ENCODE measurements at places on chromosomes 5 and 9.

DNA sequence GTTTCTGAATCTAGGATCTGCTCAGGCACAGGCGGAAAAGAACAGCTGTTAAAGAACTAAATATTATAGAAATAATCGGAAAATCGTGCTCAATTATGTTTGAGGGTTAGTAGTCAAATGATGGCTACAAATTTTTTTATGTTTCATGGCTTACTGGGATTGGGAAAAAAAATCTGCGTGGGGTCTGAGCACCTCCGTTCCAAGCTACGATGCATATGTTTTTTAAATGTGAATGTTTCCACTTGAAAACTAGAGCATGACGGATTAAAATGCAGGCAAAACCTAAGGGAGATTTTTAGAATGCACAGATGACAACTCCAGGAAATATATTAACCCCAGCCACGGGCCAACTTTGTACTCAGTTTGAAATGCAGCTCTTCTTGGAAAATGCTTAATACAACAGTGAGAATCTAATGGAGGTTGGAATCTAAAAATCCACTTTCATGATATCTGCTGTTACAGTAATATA is 5.3 kb downstream of the OTP start:
- no peak for DNase-seq

- no peak for DNase-seq
Observed at GRCh38 chr9:87464110-87464991, 33.3 kb upstream of the DAPK1 start.

GRCh38 chr9:134268747-134269146 is 57.5 kb upstream of the RXRA start:
- no peak for DNase-seq

DNA sequence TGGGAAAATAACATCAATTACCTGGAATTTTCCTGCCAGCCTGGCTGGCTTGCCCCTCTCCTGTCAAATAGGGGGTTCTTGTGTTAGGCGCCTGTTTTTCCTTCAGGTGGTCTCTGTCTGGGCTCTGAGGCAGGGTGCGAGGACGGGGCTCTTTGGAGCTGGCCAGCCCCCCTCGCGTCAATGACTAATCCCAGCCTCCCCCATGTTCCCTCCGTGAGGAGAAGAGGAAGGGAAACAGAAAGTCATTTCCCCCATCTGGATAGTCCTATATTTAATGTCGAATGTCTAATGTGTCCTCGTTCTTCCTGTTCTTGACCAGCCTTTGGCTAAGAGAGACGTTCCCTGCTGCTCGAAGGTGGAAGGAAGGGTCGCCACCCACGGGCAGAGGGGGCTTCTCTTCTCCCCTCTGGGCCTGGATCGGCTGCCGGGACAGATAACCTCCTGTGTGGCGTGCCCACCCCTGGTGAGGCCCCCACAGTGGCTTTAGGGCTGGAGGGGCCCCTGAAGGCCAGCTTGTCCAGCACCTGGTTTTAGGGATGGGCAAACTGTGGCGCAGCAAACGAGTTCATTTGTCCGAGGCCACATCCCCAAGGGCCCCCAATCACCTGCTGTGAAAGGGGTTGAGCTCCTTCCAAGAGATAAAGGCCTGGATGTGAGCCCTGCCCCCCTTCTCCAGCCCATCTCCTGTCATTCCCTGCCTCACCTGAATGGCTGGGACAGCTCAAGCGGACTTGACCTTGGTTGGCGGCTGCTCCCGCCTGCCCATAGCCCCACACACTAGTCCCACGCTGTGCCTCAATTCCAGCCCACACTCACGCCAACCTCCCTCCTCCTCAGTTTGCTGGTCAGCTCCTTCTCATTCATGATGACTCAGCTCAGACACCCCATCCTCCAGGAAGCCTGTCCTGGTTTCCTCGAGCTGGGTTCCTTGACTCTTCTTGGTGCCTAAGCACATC is 35.9 kb upstream of the UNC5A start:
- no peak for DNase-seq

- DNase-seq = no peak
Observed at GRCh38 chr9:124179196-124180071, 78.3 kb upstream of the NEK6 start.

DNA sequence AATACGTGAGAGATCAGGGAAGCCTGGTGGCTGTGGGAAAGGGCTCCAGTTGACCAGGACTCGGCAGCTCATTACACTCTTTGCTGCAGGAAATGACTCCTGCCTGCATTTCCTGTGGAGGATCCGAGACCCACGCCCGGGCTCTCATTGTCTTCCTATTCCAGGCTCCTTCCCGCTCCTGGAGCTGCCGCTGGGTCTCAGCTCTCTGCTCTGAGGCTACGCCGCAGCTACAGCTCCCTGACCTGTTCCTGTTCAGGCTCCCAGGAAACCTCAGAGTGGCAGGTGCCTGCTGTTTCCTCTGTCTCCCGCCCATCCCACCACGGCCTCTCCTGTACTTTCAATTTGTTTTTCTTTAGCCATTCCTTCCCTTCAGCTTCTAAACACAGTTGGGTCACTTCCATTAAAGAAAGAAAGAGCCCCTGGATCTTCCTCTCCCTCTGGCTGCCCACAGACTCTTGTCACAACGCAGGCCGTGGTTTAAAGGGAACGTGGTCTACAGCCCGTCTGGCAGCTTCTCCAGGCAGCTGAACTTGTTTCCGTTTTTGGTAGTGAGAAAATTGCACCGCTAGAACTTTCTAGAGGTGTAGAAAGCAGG is 71.5 kb downstream of the IL6ST start:
- peak; percentile 40 for DNase-seq

DNA sequence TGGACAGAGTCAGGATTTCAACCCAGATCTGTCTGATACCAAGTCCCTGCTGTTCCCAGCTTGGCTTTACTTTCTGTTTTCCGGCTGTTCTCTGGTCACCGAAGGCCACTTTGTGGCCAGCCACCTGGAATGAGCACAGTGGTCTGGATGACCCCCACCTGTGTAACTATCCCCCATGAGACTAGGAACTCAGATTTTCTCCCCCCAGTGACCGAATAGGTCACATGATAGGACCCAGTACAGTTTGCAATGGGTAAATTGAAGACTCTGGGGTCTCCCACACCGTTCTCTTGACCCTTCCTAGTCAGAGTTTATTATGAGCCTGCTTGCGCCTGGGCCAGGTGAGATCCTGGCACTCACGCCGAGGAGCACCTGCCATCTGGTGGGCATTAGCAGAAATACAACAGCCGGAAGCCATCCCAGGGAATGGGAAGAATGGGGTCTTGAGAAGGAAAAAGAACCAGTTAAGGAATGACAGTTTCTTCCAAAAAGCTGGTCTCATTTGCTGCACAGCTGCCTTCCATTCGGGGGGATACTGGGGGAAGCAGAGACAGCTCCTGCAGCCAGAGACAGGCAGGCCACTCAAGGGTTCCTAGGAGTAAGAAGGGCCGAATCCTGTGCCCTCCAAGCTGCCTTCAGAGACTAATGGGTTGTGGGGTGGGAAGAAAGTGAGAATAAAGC is 7.1 kb downstream of the PHYHD1 start:
- peak; percentile 73 for DNase-seq

- DNase-seq = no peak
Observed at GRCh38 chr9:135796784-135797485, 95.0 kb downstream of the KCNT1 start.

GRCh38 chr9:71549023-71549422 is 219.3 kb downstream of the CEMIP2 start:
- DNase-seq = no peak

GRCh38 chr5:125326150-125326510 is 579.7 kb upstream of the ZNF608 start:
- peak; percentile 37 for DNase-seq

GRCh38 chr5:179802950-179803562 is 3.6 kb downstream of the MGAT4B start:
- DNase-seq = no peak

- DNase-seq = peak; percentile 10
Observed at GRCh38 chr5:110087829-110088228, 398.1 kb downstream of the MAN2A1 start.

GRCh38 chr5:7869474-7870136 is 657 bp downstream of the MTRR start:
- peak; percentile 65 for DNase-seq

DNA sequence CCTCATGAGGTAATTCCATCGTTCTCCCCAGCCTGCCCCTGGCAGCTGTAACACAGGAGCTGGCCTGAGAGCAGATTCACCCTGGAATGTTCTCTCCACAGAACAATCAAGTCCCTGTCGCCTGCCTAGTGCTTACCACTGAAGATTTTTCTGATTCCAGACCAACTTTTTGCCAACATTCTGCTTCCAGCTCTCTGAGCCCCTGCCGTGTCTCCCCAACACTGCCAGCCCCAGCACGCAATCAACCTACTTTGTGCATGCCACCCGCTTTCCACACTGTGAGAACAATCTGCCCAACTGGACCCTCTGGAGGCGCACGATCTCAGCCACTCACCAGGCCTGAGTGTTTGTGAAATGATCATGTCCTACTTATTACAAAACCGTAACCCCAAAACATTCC is 62.6 kb downstream of the PSMB7 start:
- DNase-seq = peak; percentile 20

DNA sequence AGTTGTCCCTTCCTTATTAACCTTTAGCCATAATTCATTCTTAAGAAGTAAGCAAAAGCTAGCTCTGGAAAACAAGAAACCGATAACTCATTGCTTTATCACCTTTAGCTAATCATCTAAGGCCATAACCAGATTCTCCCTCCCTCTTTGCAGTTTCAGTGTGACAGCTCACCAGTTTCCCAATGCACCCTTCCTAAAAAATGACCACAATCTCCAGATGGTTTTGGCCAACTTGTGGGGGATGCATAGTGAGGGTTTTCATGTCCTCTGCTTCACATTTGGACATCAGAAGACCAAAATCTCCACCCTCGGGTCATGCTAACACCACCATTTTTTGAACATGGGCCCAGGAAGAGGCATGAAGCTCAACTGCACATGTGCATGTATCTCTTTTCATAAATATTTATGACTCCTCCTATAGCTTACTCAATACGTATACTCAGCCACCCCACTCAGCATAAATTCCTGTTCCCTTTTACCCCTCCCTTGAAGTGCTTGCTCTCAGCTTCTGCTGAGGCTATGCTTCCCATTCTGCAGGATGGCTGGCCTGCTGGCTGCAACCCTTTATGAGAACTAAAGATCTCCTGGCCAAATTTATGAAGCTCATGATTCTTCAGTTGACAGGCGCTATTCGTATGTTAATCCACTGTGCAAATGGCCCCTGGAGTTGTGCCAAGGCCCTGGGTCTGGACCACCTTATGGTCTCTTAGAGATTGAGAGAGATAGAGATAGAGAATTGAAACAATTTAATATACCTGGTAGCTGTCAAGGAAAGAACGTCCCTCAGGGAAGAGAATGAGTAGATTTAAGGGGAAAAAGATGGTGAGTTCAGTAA is 14.8 kb downstream of the PPP3R2 start:
- no peak for DNase-seq

DNA sequence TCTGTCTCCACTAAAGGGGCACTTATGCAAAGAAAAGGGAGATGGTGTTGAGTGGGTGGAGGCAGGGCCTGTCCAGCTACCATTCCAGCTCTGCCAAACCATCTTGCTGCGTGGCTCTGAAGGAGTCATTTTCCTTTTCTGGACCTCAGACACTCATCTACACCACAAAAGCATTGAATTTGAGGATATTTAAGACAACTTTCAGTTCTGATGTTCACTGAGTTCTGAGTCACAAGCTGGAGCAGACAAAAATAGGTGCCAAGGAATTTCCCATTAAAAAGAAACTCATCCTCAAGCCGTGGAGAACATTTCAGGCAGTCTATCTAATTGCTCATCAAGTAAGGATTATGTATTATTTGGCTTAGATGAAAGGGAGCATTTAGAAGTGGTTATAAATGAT is 195.0 kb upstream of the TBC1D2 start:
- DNase-seq = peak; percentile 59

GRCh38 chr5:172659909-172660628 is 19.0 kb downstream of the NEURL1B start:
- DNase-seq = peak; percentile 92

- no peak for DNase-seq
Observed at GRCh38 chr5:146732962-146733361, 145.6 kb downstream of the PPP2R2B start.

- no peak for DNase-seq
Observed at GRCh38 chr5:152083231-152083630, 158.6 kb upstream of the GLRA1 start.

GRCh38 chr9:15370466-15371447 is 51.9 kb upstream of the SNAPC3 start:
- DNase-seq = no peak

DNA sequence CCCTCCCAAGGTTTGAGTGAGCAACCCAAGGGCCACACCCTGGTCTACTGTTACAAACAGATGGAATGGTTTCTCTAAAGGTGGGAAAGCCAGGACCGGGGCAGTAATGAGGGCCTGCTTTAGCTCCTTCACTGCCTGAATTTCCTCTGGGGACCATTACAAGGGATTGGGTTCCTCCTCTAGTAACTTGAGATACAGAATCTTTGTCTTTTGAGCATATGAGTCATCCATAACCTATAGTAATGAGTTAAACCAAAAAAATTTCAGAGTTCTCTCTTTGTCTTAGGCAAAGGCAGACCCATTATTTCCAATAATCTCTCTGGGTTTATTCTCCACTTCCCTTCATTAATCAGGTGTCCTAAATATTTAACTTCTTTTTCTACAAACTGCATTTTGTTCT is 618.8 kb downstream of the HINT1 start:
- no peak for DNase-seq

DNA sequence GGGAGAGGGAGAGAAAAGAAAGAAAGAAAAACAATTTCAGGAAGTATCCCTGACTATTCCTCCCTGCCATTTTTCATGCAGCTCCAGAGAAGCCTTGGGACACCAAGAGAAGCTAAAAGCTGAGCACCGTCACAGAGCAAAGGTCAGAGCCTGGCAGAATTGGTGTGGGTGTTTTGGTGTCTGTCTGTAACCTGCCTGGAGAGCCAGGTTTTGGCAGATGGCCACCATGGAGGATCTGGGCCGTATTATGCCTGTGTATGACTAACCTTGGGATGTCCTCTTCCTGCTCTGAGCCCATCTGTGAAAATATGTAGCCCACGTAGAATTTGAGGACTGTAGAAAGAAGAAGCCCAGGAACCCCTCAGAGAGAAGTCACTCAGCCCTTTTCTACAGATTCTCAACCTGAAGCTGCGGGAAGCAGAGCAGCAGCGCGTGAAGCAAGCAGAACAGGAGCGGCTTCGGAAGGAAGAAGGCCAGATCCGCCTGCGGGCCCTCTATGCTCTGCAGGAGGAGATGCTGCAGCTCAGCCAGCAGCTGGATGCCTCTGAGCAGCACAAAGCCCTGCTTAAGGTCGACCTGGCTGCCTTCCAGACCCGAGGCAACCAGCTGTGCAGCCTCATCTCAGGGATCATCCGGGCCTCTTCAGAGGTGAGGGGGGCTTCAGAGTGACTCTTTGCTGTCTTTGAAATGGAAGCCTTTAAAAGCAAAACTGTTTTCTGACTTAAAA is 18.8 kb downstream of the GLE1 start:
- DNase-seq = peak; percentile 25

- DNase-seq = no peak
Observed at GRCh38 chr5:153584960-153585359, 94.5 kb downstream of the GRIA1 start.

DNA sequence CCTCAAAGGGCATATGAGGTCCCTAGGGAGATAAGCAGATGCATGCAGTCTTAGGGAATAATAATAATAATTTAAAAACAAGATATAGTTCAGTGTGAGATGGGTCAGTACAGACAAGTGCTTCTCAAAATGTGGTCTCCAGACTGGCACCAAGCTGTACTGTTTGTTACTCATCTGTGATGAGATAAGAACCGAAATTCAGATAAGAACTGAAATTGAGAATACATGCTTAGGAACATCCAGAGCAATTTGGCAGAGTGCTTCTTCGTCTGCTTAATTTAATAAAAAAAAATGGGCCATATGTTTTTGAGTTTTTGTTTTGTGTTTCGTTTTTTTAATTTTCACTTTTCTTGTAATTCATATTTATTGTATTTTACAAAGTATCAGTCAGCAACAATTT is 86.5 kb upstream of the SGCD start:
- DNase-seq = no peak

- DNase-seq = no peak
Observed at GRCh38 chr5:17149786-17150185, 67.6 kb upstream of the BASP1 start.

Measured in GM03348 (cell line).